ENCODE measurements at places on chromosomes 4 and X. TPM values are rescaled to one million over a fixed set of nuclear protein-coding genes. Genes with fewer than 3 reads are reported as not detected.

ARL13A gene
- total RNA-seq, result not detected

- DNase-seq, result no peak
Measured at GRCh38 chrX:23554304-23554703, 113.0 kb upstream of the PRDX4 start.

DNA sequence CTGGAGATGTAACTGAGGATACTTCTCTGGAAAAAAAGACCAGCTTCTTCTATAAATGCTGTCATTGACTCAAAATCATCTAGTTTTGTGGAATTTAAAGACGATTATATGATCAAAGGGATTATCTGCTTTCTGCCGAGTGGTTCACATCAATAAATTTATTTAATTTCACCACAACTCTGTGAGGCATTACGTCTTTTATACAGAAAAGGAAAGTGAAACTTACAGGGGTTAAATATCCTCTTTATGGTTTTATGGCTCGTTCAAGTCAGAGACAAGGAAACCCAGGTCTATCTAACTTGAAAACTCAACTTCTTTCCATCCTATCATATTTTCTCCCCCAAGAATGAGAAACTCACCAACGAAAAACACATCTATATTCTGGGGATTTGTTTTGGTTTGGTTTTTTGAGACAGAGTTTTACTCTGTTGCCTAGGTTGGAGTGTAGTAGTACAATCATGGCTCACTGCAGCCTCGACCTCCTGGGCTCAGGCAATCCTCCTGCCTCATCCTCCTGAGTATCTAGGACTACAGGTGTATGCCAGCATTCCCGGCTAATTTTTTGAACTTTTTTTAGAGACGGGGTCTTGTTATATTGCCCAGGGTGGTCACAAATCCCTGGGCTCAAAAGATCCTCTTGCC lies 377.9 kb upstream of the EMCN start:
- no peak for DNase-seq

DNA sequence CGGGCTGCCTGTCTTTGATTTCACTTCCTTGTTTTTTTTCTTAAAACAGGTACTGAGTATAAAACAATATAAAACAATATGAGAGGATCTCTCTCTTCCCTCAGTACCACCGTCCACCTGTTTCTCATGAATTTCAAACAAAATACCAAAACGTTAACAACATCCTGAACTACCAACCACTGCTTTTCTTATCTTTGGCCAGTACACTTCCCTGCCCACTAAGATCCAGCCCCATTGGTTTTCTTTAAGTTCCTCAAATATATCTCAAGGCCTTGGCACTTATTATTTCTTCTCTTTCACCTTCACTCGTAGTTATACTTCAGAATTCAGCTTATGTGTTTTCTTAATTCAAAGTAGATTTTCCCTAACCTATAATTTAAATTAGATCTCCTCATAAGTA lies 370.2 kb upstream of the GRIA3 start:
- no peak for DNase-seq
